Activated naive CD4-positive, alpha-beta T cell (primary cell): ENCODE measurements at places on chromosomes 6 and 20.

- DNase-seq, result no peak
Measured at GRCh38 chr6:154792325-154792724, 59.1 kb downstream of the SCAF8 start.

DNA sequence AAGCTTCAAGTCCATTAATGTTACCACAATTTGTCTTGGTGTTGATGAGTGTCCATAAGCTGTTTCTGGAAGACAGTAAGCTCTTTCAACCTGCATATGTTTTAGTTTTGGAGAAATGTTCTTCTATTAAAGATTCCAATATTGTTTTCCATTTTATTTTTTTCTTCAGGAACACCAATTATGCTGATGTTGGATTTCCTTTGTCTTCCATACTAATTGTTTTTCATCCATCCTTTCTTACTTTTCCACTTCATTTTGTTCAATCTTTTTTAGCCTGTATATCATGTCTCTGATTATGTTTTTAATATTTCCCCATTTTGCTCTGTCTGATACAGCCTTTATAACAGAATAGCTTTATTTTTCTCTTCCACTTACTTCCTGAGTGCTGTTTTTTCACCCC is 21.9 kb downstream of the SLC13A3 start:
- no peak for DNase-seq

- no peak for DNase-seq
Measured at GRCh38 chr6:57072108-57072507, 17.9 kb upstream of the ZNF451 start.

- no peak for DNase-seq
Measured at GRCh38 chr6:129709196-129709768, 695 bp downstream of the ARHGAP18 start.

GRCh38 chr6:161919691-161920090 is 645.8 kb upstream of the AGPAT4 start:
- no peak for DNase-seq

DNA sequence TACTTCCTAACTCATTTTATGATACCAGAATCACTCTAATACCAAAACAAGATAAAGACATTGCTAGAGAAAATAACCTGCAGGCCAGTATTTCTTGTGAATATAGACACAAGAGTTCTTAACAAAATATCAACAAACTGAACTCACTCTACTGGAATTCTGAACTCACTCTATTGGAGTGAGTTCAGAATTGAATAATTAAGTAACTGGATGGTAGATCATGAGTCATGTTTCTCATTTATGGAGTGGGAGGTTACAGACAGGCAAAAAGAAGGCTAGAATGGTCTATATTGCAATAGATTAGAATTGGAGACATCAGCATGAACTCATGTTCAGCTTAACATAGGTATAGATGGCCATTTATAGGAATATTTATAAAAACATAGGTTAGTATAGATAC is 26.6 kb upstream of the C6orf58 start:
- DNase-seq, result no peak

GRCh38 chr6:36757206-36757605 is 59.6 kb downstream of the RAB44 start:
- no peak for DNase-seq

- DNase-seq, result no peak
Measured at GRCh38 chr6:90290811-90291420, 5.7 kb downstream of the BACH2 start.

DNA sequence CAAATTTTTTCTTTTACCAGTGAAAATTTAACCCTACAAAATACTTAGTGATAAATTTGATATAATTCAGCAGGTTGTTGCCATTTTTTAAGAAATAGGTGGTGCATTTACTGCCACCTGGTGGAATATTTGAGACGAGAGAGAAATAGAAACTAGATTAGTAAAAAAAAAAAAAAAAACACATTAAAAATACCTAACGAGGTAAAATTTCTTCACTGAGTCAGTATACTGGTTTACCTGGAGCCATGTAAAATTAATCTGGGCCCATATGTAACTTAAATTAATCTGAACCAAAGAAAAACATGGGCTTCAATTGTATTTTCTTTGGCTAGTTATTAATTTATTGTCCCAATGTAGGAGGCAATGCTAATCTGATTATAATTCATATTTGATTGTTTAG is 520.8 kb downstream of the EPM2A start:
- DNase-seq, result no peak

DNA sequence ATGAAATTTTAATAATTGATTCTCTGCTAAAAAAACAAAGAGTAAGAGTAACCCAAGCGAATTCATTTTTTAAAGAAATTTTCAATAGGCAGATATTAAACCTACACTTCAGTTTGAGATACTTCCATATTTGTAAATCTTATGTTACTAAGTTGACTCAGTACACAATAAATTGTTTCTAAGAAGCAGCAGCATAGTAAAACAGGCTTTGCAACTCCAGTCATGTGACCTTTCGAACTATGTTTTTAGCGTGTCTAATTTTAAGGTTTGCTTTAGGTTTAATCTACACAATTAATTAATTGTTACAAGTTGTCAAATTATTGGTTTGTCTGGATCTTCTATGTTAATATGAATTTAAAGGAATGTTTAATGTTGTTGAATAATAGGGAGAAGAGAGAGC is 708.9 kb upstream of the CITED2 start:
- DNase-seq, result no peak

DNA sequence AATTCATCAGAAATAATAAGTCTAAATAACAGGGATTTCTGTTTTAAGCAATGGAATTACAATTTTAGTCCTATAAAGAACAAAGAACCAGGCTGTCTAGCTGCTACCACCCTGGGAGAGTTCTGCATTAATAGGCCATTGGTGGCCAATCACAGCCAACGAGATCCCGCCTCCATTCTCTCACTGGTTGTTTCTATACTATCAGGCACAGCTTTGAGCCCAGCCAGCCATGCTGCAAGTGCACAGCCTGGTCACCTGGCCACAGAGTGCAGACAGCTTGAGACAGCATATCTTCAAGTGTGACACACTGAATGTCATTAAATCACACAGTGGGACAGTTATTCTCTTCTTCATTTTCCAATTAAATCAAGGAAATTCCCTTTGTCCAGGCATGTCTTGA is 16.1 kb upstream of the RAB22A start:
- DNase-seq, result no peak
